Upper lobe of left lung (tissue), 6 donors: ENCODE measurements at places on chromosomes 1 and 21. TPM values are rescaled to one million over a fixed set of nuclear protein-coding genes. Genes with fewer than 3 reads are reported as not detected.
A peak's percentile ranks its signal among the peaks of the same experiment; 100 is the strongest.

ATP6V1G3 gene
- not detected for total RNA-seq

NEK2 gene
- 1.5 TPM for total RNA-seq

- no peak overlapping the region for H3K4me3 ChIP-seq
- H3K4me1 ChIP-seq, result peaks cover 17% of the 10 kb centered on the region
- H3K27me3 ChIP-seq, result no peaks in the 10 kb centered on the region
- no peaks in the 10 kb centered on the region for H3K36me3 ChIP-seq
- DNase-seq, result no peak
- H3K27ac ChIP-seq, result no peak overlapping the region
Observed at GRCh38 chr21:25563361-25564116, 43.7 kb downstream of the MRPL39 start.

FLG2 gene
- total RNA-seq, result not detected

- H3K27me3 ChIP-seq, result no peaks in the 10 kb centered on the region
- peaks cover 19% of the 10 kb centered on the region for H3K4me1 ChIP-seq
- H3K36me3 ChIP-seq, result no peaks in the 10 kb centered on the region
- H3K4me3 ChIP-seq, result no peak overlapping the region
Observed at GRCh38 chr1:165842671-165843129, 15.3 kb downstream of the UCK2 start.

DNA sequence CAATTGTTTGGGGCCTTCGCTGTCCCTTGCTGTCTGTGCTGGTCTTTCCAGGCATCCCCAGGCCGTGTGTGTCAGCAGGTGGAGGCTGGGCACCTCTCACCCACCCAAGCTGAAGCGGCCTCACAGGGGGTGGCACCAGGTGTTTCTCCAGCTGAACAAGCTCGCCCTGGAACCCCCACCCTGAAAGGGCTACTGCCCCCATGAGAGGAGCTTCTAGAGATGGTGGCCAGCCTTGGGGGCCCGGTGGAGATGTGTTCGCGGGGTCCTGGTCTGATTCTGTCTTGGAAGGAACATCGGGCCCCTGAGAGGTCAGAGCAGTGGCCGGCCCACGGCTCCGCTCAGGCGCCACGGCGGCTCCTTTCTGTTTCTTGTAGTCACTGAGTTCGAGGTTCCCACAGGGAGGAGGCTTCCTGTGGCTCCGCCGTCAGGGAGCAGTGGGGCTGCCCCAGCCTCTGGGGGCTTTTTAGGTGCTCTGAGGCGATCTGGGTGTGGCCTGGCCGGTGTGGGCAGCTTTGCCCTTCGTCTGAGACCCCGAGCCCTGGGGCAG lies 46.9 kb downstream of the SKI start:
- DNase-seq, result peak; percentile 85
- peaks cover 100% of the 10 kb centered on the region for H3K4me1 ChIP-seq
- H3K27me3 ChIP-seq, result no peaks in the 10 kb centered on the region
- no peaks in the 10 kb centered on the region for H3K36me3 ChIP-seq
- no peak overlapping the region for H3K4me3 ChIP-seq

PAQR6 gene
- total RNA-seq, result 2.1 TPM

DNA sequence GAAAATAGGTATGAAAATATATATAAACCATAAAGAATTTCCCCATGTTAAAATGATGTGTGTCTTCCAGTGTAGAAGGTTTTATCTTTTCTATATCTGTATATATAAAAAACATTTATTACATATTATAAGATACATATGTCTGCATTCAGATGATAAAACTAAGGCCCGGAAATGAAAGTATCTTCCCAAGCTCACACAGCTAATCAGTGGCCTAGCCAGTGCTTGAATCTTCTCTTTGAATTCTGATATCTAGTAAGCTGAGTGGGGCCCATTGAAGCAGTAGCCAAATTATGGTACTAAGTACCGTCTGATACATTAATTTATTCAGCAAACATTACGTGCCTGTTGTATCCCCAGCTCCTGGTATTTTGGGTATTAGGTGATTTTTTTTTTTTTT lies 28.6 kb downstream of the UCK2 start:
- H3K4me3 ChIP-seq, result no peak overlapping the region
- no peaks in the 10 kb centered on the region for H3K27me3 ChIP-seq
- no peak for DNase-seq
- H3K4me1 ChIP-seq, result peaks cover 5% of the 10 kb centered on the region

- DNase-seq, result peak; percentile 68
- peaks cover 32% of the 10 kb centered on the region for H3K4me1 ChIP-seq
- H3K36me3 ChIP-seq, result peaks cover 4% of the 10 kb centered on the region
- peak overlapping the region; percentile 54 for H3K4me3 ChIP-seq
- H3K27me3 ChIP-seq, result no peaks in the 10 kb centered on the region
Observed at GRCh38 chr1:150282558-150282958, 204 bp downstream of the CIART start.

MTARC1 gene
- 12.4 TPM for total RNA-seq

DNA sequence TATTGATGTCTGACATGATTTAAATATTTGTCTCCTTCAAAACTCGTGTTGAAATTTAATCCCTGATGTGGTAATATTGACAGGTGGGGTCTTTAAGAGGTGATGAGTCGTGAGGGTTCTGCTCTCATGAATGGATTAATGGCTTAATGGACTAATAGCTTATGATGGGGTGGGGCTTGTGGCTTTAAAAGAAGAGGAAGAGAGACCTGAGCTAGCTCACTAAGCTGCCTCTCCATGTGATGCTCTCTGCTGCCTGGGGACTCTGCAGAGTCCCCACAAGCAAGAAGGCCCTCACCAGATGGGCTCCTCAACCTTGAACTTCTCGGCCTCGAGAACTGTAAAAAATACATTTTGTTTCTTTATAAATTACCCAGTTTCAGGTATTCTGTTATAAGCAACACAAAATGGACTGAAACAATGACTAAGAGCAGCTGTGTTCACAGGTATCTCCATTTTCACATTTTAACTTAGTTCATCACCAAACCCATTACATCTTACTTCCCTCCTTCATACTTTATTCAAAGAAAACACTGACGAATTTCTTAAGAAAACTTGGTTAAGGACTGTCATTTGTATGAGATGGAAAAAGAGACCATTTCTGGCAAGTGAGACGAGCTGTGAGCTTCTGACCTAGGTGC lies 12.1 kb upstream of the AIM2 start:
- DNase-seq, result no peak
- no peak overlapping the region for H3K4me3 ChIP-seq
- H3K27ac ChIP-seq, result no peak overlapping the region
- H3K36me3 ChIP-seq, result no peaks in the 10 kb centered on the region
- H3K4me1 ChIP-seq, result no peaks in the 10 kb centered on the region
- H3K27me3 ChIP-seq, result no peaks in the 10 kb centered on the region

GRCh38 chr1:172650474-172651193 lies 8.3 kb upstream of the FASLG start:
- no peaks in the 10 kb centered on the region for H3K36me3 ChIP-seq
- no peak for DNase-seq
- H3K4me1 ChIP-seq, result no peaks in the 10 kb centered on the region

DNA sequence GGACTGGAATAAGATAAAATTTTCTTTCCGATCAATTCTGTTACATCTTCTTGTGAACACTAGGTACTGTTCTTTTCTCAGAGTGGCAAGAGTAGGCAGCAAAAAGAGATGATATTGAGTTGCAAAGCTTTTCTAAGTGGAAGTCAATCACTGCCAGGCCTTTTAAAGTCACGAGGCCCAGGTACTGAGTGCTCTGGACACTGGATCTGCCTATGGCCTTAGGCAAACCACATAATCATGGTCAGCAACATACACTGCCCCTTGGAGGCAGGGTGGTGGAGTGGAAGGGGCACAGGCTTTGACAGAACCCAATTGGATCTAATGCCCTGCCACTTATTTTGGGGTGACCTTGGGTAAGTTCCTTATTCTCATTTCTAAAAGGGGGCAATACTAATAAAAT lies 41.5 kb downstream of the TSEN15 start:
- H3K27ac ChIP-seq, result no peak overlapping the region
- no peak overlapping the region for H3K4me3 ChIP-seq
- H3K27me3 ChIP-seq, result no peaks in the 10 kb centered on the region
- no peak for DNase-seq
- H3K4me1 ChIP-seq, result no peaks in the 10 kb centered on the region

GRCh38 chr1:20472860-20473711 lies 12.9 kb downstream of the CAMK2N1 start:
- peaks cover 19% of the 10 kb centered on the region for H3K27me3 ChIP-seq
- no peak overlapping the region for H3K4me3 ChIP-seq
- peaks cover 13% of the 10 kb centered on the region for H3K4me1 ChIP-seq
- no peak overlapping the region for H3K27ac ChIP-seq
- no peak for DNase-seq

DNA sequence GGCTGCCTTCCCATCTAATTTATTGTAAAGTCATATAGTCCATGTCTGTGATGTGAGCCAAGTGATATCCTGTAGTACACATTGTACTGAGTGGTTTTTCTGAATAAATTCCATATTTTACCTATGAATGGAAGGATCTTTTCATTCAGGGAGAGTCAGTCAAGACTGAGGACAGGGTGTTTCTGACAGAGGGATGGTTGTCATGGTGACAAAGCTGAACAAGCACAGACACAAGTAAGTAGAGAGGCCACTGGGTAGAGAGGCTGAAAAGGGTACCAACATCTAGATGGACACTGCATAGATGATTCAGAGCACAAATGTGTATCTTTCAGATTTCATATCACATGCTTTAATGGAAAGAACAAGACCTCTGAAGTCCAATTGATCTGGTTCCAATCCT lies 22.6 kb upstream of the IL20 start:
- H3K36me3 ChIP-seq, result no peaks in the 10 kb centered on the region
- no peaks in the 10 kb centered on the region for H3K27me3 ChIP-seq
- peaks cover 5% of the 10 kb centered on the region for H3K4me1 ChIP-seq
- no peak for DNase-seq

GRCh38 chr1:38585971-38586370 lies 273.6 kb downstream of the RRAGC start:
- H3K27ac ChIP-seq, result no peak overlapping the region
- DNase-seq, result no peak
- H3K4me3 ChIP-seq, result no peak overlapping the region
- H3K36me3 ChIP-seq, result no peaks in the 10 kb centered on the region
- no peaks in the 10 kb centered on the region for H3K27me3 ChIP-seq
- H3K4me1 ChIP-seq, result no peaks in the 10 kb centered on the region

DNA sequence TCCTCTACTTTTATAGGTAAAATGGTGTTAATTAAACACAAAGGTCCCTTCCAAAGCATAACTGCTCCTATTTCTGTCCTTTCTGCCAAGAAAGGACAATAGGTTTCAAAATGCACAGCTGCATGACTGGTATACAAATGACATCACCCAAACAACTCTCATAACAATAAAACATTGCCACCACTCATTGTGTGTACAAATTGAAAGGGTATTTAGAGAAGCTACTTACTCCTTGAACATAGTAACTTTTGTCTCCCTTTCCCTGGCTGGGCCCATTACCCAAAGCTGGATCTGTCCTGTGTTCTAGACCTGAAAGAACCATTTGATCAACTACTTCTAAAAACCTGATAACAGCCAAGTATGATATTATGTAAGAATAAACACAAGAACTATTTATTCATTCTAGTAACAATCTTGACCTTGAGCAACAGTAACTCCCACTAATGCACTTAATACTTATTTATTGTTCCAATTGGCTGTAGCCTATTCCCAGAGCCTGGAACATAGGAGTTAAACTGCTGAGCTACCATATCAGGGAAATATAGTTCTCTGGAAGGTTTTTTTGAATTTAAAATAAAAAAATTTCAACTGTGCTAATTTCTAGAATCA lies 38.2 kb downstream of the TTLL7 start:
- no peak overlapping the region for H3K27ac ChIP-seq
- H3K27me3 ChIP-seq, result no peaks in the 10 kb centered on the region
- no peak overlapping the region for H3K4me3 ChIP-seq
- H3K36me3 ChIP-seq, result no peaks in the 10 kb centered on the region
- no peak for DNase-seq
- peaks cover 6% of the 10 kb centered on the region for H3K4me1 ChIP-seq

HRNR gene
- not detected for total RNA-seq

DNA sequence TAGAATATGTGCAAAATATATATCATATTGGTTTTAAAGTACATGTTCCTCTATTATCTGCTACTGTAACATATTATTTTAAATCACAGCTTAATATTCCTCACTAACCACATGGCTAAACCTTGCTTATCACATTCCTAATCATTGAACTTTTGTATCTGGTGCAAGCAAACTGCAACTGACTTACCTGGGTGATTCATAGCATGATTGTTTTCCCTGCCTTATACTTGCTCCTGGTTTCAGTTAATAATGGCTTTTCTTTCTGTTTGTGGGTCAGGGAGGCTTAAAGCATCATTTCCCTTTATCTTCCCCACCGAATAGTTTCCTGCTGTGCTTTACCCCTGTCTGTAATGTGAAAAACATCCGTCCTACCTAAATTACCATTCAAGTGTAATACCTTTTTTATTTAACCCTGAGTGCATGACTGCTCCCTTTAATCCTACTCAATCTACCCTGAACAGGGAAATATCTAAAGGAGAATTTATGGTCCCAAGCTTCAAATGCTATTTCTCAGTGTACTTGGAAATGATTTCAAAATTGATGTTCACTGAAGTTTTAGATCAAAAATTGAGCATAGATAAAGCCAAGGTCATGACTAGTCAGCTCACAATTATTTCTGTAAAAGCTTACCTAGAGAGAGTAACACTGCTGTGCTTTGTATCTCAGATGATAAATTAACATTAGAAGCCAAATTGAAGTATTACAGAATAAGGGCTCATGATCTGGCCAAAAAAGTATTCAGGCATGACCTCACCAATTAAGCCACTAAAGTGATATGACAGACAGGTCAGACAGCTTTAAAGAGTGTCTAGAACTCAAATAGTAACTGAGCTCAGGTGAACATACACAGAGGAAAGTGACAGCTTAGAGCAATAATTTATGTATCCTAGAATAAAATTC lies 507.1 kb downstream of the BRINP3 start:
- H3K27me3 ChIP-seq, result no peaks in the 10 kb centered on the region
- no peak for DNase-seq
- no peak overlapping the region for H3K4me3 ChIP-seq
- no peaks in the 10 kb centered on the region for H3K4me1 ChIP-seq

RGS2 gene
- total RNA-seq, result 134 TPM

CFHR5 gene
- total RNA-seq, result not detected

- peak overlapping the region; percentile 59 for H3K4me3 ChIP-seq
- no peaks in the 10 kb centered on the region for H3K36me3 ChIP-seq
- H3K27ac ChIP-seq, result no peak overlapping the region
- peaks cover 29% of the 10 kb centered on the region for H3K4me1 ChIP-seq
Observed at GRCh38 chr1:1058921-1059493, 15.1 kb downstream of the RNF223 start.

DNA sequence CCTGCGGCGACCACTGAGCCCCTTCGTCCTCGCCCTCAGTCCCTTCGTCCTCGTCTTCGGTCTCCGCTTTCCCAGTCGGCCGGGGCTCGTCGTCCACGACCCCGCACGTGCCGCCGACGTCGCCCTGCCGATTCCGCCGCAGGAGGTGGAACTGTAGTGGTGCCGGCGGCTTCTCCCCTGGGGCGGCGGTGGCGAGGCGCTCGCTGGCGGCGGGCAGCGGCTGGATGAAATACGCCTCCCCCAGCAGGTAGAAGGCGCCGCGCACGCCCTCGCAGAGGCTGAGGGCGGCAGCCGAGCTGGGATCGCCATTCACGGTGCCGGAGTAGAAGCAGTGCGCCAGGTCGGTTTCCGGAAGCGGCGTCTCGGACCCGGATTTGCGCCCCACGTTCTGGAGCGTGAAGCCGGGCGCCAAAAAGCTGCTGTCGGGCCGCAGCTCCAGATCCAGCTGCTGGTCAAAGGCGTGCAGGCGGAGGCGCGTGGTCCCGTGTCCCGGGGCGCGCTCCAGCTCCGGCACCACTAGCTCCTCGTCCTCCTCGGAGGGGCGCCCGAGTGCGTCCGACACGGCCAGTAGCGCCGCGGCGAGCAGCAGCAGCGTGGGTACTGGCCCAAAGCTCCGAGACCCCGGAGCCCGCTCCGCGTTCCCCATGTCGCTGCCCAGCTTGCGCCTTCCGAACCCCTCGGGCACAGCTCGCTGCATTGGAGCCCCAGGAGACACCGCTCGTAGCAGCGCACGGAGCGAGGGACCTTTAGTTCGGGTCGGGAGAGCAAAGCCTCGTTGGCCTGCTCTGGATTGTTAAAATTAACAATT lies 747 bp downstream of the ADAMTS1 start:
- peaks cover 7% of the 10 kb centered on the region for H3K36me3 ChIP-seq
- peak; percentile 89 for DNase-seq
- H3K27ac ChIP-seq, result peak overlapping the region; percentile 91
- peak overlapping the region; percentile 67 for H3K4me3 ChIP-seq
- H3K4me1 ChIP-seq, result peaks cover 51% of the 10 kb centered on the region
